Mesenteric fat pad (tissue), 1 donor: ENCODE measurements at places on chromosomes 5 and 9. TPM values are rescaled to one million over a fixed set of nuclear protein-coding genes. Genes with fewer than 3 reads are reported as not detected.

DNA sequence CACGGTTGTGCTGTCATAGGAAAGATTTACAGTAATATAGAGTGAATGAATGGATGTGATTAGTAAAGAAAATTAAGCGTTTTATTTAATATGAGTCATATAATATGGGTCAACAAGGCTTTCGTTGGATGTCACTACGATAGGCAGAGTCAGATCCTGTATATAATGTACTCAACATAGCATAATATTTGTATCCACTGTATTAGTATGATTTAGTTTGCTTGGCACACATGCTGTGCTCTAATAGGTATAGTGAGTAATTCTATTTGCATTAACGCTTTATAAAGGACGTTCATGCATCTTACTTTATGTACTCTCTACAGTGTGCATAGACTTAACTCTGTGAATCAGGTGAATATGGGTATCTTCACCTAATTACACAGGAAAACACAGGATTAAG lies 35.9 kb upstream of the AGGF1 start:
- DNase-seq = no peak

Gene TMEM267
- 11.0 TPM for total RNA-seq

DNA sequence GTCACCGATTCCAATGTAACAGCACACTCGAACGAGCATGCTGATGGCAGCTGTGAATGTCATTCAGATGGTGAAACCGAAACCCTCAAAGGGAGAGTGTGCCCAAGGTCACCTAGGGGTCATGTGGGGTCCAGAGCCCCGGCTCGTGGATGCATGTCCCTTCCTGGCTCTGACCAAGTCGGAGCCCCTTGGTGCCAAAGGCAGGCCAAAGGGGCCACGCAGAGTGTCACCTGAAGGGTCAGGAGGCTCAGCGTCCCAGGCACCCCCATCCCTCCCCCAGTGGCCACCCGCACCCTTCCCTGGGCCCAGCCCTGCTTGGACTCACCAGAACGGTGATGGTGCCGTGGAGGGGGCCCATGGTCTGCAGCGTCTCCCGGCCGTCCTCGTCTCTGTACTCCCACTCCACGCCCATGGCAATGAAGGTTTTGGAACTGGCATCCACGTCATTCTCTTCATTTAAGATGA lies 69.5 kb downstream of the ZNF354C start:
- DNase-seq = peak; percentile 68

Gene N4BP3
- 2.4 TPM for total RNA-seq

Gene IL3
- total RNA-seq = not detected
